ENCODE measurements at places on chromosomes 6 and 20.
A peak's percentile ranks its signal among the peaks of the same experiment; 100 is the strongest.

GRCh38 chr6:63516186-63516944 lies 55.9 kb upstream of the LOC128125822 start:
- no peak for DNase-seq

DNA sequence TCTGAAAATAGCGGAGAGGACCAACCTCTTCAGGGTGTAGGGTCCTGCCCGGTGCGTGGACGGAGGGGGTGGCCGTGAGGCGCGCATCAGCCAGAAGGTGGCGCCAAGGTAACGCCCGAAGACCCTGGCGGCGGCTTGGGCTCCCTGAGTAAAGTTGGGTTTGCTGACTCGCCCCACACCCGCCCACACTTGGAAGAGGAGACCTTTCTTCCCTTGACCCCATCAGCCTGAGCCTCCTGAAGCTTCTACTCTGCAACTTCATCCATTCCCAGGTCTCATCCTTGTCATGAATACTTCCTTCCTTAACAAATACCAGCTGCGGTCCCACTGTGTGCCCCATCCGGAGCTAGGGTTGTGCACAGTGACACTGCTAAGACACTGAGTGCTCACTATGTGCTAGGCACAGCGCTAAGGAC lies 14.6 kb downstream of the CD40 start:
- DNase-seq: peak; percentile 64

DNA sequence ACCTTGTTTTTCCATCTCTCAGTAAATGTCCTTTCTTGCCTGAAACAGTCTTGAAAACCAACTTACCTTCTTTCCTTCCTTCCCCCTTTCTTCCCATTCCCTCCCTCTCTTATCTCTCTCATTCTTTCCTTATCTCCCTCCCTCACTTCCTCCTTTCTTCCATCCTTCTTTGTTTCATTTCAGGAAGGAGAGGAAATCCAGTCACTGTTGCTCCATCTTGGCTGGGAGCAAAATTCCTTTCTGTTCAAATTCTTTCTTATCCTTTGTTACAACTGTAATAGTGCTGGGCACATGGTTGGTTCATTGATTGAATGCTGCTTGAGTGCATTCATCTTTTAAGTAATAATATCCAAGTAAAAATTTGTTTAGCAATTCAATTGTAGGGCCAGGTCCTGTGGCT lies 17.4 kb upstream of the TCP11 start:
- DNase-seq: no peak

DNA sequence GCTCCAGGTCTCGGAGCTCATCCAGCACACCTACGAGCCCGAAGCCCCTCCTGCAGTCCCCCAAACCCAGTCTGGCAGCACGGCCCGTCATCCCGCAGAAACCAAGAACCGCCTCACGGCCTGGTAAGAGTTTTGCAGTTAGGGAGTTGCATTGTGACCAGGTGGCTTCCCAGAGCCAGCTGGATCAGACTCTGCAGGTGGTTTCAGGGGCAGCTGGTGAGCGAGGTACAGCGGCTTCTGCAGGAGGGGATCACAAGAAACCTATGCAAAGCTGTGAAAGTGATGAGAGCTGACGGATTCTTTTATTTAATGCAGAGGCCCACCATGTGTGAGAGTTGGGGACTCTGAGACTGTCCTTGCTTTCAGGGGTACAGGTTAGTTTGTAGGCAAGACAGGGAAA lies 45.9 kb upstream of the SCGN start:
- DNase-seq: no peak

GRCh38 chr6:7239590-7239948 lies 73.4 kb downstream of the SSR1 start:
- DNase-seq: no peak

- DNase-seq: no peak
Observed at GRCh38 chr6:28506807-28507475, 8.7 kb downstream of the GPX6 start.

GRCh38 chr20:62860924-62861691 lies 514 bp downstream of the TCFL5 start:
- DNase-seq: peak; percentile 19

- DNase-seq: no peak
Observed at GRCh38 chr6:46454691-46455090, 36.6 kb downstream of the RCAN2 start.

GRCh38 chr6:81382852-81383251 lies 369.6 kb downstream of the TENT5A start:
- DNase-seq: no peak

DNA sequence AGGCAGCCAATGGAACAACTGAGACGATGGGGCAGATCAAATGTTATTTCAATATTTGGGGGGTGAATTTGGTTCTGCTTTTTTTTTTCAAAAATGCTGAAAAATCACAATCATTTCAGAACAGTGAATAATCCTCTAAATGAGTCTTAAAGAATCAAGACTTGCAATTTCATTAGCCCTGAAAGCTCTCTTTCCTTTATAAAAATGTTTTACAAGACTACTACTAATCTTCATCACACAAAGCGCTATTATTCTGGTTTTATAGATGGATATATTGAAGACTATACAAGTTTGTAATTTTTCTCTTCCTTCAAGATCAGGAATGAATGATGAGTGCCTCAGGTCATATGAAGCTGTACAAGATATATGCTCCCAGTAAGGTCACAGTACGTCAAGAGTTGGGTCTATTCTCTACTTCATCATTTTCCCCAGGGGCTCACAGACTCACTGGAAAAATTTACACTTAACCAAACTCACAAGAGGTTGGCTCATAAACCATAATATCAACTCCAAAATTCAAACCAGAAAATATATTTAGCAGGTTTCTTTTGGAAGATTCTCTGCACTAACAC lies 19.5 kb downstream of the RNF24 start:
- DNase-seq: no peak

- DNase-seq: peak; percentile 88
Observed at GRCh38 chr20:53829255-53829723, 235.7 kb upstream of the ZNF217 start.

DNA sequence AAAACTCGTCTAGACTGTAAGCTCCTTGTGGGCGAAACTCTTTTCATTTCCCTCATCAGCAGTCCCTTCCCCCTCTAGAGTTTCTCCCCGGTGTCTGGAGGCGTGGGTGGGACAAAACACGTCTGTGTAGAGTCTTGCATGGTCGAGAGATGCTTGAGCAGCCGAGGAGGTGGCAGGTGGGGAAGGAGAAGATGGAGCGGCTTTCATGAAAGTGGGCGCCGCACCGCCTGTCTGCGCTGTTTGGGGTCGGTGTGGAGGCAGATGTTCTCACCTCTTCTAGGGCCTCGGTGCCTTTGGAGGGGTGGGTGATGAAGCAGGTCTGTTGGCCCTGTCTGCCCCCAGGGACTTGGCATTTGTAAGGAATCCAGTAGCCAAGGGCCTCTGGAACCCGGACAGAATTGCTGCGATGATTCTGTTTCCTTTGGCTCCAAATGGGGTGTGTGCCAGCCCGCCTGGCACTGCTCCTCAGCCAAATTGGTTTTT lies 1.2 kb downstream of the BRPF3 start:
- DNase-seq: no peak

GRCh38 chr6:37713529-37714119 lies 15.9 kb upstream of the MDGA1 start:
- DNase-seq: peak; percentile 70

GRCh38 chr6:108091288-108091687 lies 16.7 kb upstream of the OSTM1 start:
- no peak for DNase-seq

DNA sequence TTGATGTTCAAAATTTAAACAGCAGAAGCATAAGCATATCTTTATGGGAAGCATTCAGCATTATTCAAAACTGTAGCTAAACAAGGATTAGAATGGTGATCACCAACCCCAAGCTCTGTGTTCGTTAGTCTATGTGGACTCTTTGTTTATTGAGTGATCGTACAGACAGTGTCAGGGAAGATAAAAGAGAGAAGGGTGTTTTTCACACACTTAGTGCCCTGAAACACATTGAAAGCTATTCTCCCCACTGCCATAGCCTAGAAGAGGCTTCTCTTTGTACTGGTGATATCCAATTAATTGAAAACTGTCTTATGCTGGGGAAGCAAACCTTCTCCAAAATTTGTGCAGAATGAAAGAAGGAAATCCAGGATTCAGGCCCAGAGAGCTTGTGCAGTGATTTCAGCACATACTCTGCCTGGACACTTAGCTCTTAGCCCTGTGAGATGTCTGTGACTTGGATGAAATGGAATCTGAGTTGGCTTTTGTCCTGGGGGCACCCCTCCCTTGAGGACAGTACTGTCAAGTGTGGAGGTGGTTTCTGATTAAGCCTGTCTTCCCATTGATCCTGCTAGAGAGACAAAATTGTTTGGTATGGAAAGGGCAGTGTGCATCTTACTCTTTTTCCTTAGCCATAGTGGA lies 125.7 kb upstream of the MTHFD1L start:
- no peak for DNase-seq

GRCh38 chr6:101722991-101723579 lies 329.6 kb downstream of the GRIK2 start:
- DNase-seq: no peak

- peak; percentile 72 for DNase-seq
Observed at GRCh38 chr6:42782689-42783176, 881 bp downstream of the BICRAL start.

DNA sequence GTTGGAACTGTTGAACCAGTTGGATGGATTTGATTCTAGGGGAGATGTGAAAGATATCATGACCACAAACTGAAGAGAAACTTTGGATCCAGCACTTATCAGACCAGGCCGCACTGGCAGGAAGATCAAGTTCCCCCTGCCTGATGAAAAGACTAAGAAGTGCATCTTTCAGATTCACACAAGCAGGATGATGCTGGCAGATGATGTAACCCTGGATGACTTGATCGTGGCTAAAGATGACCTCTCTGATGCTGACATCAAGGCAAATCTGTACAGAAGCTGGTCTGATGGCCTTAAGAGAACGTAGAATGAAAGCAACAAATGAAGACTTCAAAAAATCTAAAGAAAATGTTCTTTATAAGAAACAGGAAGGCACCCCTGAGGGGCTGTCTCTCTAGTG lies 72.8 kb upstream of the CDYL start:
- DNase-seq: peak; percentile 25

GRCh38 chr6:39085129-39085797 lies 29.7 kb downstream of the SAYSD1 start:
- DNase-seq: no peak

GRCh38 chr6:16273256-16273655 lies 34.9 kb downstream of the GMPR start:
- DNase-seq: no peak

- no peak for DNase-seq
Observed at GRCh38 chr6:90251295-90251992, 45.2 kb downstream of the BACH2 start.

- DNase-seq: no peak
Observed at GRCh38 chr6:40077315-40077714, 143.1 kb upstream of the MOCS1 start.

DNA sequence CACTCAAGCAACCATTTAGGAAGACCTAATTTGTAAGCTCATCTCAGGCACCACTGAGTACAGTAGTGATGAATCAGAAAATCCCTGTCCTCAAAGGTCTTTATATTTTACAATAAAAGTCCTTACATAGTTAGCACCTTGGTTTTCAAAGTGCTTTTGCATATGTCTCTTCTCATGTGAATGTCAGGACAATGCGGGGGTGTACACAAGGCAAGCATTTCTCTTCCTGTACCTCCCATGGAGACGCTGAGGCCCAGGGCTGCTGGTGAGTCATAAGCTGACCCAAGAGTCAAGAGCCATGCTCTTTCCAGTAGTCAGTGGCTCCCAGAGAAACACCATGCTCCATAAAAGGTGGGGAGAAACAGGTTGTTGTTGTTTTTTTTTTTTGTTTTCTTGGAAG lies 174.0 kb downstream of the GJA10 start:
- peak; percentile 82 for DNase-seq

- peak; percentile 81 for DNase-seq
Observed at GRCh38 chr6:125910527-125910926, 46.0 kb upstream of the HINT3 start.

GRCh38 chr6:18997375-18997826 lies 610.3 kb downstream of the RNF144B start:
- peak; percentile 18 for DNase-seq

GRCh38 chr6:78251931-78252330 lies 599.1 kb downstream of the MEI4 start:
- no peak for DNase-seq

DNA sequence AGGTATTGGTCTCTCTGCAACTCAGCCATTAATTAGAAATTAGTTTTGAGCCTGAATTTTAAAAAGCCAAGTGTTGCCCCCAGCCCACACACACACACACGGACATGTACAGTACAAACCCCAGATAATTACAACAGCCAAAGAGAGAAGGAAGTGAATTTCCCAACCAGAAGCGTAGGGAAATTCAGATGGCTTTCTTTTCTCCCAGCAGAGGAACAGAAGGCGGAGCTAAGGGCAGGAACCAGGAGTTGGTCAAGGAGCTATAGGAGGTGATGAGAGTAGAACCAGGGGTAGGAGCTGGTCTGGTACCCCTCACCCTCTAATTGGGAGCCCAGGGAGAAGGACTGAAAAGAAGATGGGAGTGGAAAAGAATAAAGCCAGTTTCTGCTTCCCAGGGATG lies 3.9 kb upstream of the ZBTB9 start:
- DNase-seq: peak; percentile 83

GRCh38 chr20:10454151-10454750 lies 19.1 kb downstream of the SLX4IP start:
- DNase-seq: no peak

GRCh38 chr20:48789185-48789668 lies 38.6 kb downstream of the PREX1 start:
- DNase-seq: no peak

DNA sequence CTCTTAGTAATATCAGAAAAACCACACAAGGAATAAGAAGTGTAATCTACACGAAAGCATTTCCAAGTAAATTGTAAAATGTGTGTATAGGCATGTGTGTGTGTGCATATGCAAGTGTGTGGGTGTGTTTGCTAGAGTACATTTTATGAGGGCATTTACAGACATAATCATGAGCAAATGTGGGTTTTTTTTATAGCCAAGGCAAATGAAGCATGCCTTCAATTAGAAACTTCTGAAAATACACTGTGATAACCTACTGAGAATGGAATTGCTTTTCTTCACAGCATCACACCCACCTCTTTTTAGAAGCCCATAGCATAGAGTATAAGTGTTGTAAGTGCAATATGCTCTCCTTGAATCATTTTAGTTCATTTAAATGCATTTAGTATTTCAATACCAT lies 1721.1 kb downstream of the GRIK2 start:
- no peak for DNase-seq

DNA sequence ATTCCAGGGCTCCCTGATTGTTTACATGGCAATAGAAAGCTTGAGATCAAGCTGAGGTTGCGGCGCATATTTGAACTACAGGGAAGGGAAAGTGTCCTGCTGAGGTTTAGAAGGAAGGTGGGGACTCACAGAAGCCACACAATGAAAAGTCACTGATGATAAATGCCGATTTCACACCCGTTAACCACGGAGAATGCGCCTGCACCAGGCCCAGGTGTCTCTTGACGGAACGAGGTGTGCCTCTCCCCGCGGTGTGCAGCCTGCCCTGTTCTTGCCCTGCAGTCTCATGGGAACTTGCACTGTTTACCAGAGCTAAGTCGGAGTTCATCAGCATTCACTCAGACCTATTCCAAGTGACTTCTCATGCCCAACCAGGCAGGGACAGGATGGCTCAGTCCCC lies 90.3 kb downstream of the LY86 start:
- DNase-seq: no peak

- DNase-seq: no peak
Observed at GRCh38 chr20:3819411-3820047, 818 bp upstream of the AP5S1 start.

Data from inflammatory macrophage (primary cell).